ENCODE measurements at places on chromosomes 6 and 20. TPM values are rescaled to one million over a fixed set of nuclear protein-coding genes. Genes with fewer than 3 reads are reported as not detected.

GRCh38 chr20:32189123-32189410, 18.5 kb downstream of the PLAGL2 start:
- no peak for DNase-seq

DNA sequence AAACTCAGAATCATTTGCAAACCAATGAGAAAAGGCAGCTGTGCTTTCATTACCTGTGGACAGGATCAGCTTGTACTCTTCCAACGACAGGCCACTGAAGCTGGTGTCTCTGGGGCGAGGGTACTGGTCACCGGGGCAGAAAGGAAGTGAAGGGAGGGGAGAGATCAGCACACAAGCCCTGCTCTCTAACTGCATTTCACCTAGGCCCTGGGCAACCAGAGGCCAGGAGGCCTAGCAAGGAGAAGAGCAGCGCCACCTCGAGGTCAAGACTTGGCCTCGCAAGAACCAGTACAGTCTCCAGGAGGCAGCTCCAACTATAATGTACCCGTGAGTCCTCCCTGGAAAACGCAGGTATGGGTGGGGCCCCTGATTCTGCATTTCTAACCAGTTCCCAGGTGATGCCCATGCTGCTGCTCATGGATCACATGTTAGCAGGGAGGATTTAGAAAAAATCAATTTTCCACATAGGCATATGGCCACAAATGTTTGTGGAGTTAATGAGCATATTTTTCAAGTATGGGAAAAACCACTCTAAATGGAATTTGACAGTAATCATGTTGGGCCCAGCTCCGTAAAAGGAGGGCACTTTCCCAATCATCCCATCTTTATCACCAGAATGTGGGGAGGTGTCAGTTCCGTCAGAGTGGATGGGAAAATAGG, 11.0 kb downstream of the UQCC2 start:
- DNase-seq: peak; percentile 74

DNA sequence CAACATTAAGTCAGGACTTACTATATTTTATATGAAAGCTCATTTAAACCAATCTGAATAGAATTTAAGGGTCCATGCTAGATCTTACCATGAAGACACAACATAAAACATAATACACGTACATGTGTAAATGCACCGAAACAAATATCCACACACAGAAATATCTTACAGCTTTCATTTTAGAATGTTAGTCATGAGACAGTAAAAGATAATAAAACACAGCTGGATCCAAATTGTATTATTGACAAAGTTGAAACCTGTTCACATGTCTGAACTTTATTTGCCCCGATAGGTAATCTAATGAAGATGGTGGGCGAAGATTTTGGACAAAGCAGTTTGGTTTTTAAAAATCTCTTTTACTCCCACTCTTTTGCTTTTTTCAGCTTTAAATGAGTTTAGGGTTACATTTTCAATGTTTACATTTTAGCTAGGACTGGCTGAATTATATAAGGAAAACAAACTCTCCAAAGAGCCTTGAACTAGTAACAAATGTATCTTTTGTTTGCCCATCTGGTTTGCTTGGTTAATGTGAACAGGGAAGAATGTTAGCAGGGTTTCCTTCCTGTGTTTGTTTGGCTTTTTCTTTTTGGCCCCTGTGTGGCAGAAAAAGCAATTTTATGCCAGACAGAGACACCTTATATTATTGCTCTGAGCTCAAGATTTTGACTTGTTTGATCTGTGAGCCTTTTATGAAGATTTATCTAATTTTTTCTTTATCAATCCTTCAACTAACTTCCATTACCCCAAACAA, 5.1 kb upstream of the TMEM181 start:
- no peak for DNase-seq

TUBE1 gene
- total RNA-seq: 39.8 TPM

DNA sequence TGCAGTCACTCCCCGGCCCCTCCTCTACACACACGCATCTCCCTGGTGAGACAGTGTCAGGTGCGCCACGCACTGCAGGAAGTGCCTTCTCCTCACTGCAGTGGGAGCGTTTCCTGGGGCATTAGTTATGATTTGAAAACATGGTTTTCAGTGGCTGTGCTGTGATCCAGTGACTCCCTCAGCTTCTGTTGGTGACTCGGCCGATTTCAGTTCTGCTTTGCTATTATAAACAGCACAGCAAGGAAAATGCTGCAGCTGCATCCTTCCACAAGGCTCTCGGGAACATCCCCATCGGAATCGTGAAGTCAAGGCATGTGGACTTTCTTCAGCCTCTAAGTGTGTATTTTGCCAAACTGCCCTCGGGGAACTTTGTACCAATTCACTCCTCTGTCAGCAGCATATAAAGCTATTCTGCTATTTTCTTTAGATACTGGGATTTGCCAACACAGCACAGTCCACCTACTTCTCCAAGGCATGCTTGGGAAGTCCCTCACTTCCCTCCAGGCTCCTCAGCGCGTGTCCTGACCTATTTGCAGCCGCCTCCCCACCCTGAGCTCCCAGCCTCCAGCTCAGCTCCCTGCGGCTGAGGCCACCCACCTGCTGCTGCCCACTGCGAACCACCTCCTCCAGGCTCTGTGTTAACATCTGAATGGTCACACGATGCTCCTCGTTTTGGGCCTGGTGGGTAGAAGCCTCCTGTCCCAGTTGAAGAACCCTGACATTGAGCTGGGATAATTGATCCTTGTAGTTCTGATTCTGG, 54.5 kb downstream of the GINS1 start:
- no peak for DNase-seq

DNA sequence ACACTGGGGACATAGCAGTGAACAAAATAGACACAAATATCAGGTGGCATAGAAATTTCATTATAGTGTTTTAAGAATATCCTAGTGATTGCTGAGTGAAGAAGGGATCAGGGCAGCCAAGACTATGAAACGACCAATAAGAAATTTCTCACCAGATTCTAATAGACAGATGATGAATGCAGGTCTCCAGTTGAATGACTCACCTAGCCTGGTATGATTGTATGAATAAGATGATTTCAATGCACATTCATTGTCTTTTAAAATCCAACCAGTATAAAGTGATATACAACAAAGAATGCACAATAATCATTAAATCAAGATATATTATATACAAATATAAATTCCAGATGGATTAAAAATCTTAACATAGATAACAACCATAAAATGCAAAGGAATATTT, 124.5 kb upstream of the TENT5A start:
- DNase-seq: peak; percentile 20

GRCh38 chr20:62535964-62536363, 60.2 kb upstream of the GATA5 start:
- no peak for DNase-seq
